Spinal cord (tissue), 10 donors: ENCODE measurements at places on chromosomes 5 and 9. TPM values are rescaled to one million over a fixed set of nuclear protein-coding genes. Genes with fewer than 3 reads are reported as not detected.

Gene C5orf52
- not detected for total RNA-seq

DNA sequence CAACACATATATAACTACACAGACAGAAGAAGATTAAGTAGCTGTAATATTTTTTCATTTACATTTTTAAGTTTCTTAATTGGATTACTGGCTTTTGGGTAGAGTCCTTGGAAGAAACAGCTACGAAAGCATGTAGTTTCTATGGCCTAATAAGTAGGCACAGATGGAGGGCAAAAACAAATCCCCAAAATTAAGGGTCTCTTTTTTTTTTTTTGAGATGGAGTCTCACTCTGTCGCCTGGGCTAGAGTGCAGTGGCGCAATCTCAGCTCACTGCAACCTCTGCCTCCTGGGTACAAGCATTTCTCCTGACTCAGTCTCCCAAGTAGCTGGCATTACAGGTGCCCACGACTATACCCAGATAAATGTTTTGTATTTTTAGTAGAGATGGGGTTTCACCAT, 27.1 kb upstream of the MTMR12 start:
- DNase-seq: no peak

DNA sequence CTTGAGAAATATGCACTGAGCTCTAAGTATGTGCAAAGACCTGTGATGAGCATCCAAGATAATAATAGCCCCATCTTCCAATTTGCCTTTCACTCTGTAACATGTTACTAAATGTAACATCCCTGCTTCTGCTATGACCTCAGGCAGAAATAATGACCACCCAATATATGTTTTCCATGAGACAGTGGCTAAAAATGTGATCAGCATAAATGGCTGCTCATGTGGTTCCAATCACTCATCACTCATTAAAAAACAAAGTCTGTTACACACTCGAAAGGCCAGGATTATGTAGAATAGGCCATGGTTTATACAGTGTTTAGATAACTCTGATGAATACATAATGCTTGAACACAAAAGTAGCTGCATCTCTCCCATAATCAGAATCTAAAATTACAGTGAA, 71.4 kb upstream of the MOCS2 start:
- DNase-seq: no peak

Gene POLR3G
- 3.0 TPM for total RNA-seq

Gene SPATA31D4
- total RNA-seq: not detected

GRCh38 chr9:35286381-35286780, 124.6 kb downstream of the UNC13B start:
- no peak for DNase-seq

Gene ECM2
- 63.9 TPM for total RNA-seq

Gene TEX10
- total RNA-seq: 25.2 TPM

- no peak for DNase-seq
Measured at GRCh38 chr5:43634621-43635020, 31.6 kb downstream of the NNT start.

DNA sequence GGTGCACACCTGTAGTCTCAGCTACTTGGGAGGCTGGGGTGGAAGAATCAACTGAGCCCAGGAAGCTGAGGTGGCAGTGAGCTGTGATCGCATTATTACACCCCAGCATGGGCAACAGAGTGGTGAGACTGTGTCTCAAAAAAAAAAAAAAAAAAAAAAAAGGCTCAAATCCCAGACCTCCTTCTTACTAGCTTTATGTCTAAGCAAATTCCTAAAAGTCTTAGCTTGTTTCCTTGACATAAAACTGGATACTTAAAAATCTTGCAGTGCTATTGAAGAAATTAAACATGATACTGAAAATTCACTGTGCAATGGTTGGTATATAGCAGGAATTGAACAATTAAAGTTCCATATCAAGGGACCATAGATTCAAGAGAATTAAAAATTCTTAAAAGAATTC, 45.0 kb downstream of the PCDHGC5 start:
- no peak for DNase-seq

GRCh38 chr5:181191526-181192336, 13.3 kb downstream of the TRIM7 start:
- DNase-seq: peak; percentile 88

Gene GMCL2
- not detected for total RNA-seq

- no peak for DNase-seq
Measured at GRCh38 chr9:78291240-78291925, 5.5 kb upstream of the PSAT1 start.

DNA sequence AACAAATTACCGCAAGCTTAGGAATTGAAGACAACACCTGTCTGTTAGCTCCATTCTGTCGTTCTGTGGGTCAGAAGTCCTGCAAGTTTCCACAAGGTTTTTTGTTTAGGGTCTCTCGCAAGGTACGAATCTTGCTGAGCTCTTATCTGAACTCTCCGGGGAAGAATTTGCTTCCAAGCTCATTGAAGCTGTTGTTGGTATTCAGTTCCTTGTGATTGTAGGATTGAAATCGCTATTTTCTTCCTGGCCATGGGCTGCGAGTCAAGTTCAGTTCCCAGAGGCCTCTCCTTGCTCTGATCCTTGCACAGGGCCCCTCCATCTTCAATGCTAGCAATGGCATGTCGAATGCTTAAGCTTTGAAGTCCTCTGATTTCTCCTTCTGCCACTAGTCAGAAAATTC, 53.5 kb upstream of the CNTLN start:
- no peak for DNase-seq

Gene ACOT12
- 3.8 TPM for total RNA-seq

DNA sequence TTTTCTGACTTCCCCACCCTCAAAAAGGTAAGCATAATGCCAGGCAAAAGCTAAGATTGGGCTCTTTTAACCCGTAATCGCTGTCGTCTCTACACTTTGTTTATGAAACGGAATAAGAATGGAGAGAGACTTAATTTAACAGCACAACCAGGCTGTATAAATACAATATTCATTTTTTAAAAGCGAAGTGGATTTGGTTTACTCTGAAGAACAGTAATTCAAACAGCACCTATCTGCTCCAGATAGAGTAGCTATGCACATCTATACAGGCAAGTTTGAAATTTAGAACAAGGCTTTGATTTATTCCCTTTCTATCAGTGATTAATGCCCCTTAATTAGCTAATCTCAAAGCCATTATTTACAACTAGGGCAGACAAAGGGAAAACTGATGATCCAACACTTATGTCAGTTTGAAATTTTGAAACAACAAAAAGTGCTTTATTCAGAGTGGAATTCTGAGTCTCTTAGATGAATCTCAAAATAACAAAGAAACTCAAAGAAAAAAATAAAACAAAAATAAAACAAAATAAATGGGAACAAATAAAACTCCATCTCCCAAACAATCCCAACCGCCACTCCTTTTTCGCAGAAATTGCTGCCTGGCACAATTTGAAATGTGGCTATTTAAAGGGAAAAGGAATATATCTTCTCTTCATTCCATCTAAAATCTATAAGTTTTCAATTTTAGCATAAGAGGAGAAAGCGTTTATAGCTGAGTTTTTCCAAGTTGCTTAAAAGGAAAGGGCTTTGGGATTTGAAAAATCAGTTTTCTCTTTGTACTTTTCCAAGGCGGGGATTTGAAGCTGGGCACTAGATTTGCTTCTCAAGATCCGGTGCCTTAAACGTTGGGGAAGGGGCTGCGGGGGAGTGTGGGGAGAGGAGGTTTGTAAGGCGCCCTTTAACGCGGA, 298.6 kb downstream of the PARP8 start:
- DNase-seq: peak; percentile 52

Gene NFIL3
- 12.0 TPM for total RNA-seq

DNA sequence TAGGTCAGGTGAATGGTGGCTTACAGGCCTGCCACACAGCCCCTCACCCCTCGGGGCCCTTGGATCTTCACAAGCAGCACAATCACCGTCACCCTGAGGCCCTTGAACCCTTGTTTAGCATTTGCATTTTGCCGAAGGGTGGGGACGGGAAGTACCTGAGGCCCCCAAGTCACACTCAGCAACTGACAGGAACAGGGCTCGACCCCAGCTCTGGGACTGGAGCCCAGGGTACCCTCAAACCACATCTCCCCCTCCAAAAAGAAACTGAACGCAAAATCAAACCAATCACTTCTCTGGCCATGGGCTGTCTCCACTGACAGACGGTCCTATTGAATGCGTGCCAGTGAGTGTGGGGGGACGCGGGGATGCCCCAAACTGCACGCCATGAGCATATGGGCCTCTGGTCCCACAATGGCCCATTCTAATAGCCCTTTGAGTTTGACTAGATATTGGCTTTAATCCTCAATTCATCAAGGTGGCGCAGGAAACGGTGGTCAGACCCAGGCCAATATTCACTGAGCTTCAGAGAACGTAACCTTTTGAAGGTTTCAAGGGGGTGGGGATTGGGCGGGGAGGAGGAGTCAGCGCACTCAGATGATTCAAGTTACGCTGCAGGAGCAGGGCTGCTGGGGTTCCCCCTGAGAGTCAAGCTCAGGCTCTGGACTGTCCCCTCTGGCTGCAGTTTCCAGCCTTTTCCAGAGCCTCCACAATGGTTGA, 176.0 kb downstream of the DAB2IP start:
- no peak for DNase-seq

DNA sequence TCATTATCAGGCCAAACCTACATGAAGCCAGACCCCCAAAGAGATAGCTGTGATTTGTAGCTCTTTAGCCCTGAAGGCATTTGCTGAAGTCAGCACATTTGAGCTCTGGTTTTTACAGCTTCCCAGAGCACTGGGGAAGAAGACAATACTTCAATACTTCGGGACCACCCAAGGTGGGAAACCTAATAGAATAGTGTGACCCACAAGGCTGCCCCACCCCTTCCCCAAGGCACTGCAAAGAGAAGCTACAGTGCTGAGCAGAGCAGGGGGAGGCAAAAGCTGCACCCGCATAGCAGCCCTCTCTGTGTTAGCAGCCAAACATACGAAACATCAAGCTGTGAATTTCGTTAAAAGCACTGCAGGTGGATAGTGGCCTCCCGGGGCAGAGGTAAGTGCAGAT, 87.3 kb downstream of the HSD17B3 start:
- no peak for DNase-seq

Gene PPP1R26
- total RNA-seq: 16.1 TPM

- no peak for DNase-seq
Measured at GRCh38 chr5:73540192-73540591, 25.2 kb downstream of the ANKRA2 start.

Gene LECT2
- total RNA-seq: not detected

- no peak for DNase-seq
Measured at GRCh38 chr5:180241600-180241999, 32.6 kb upstream of the RASGEF1C start.

DNA sequence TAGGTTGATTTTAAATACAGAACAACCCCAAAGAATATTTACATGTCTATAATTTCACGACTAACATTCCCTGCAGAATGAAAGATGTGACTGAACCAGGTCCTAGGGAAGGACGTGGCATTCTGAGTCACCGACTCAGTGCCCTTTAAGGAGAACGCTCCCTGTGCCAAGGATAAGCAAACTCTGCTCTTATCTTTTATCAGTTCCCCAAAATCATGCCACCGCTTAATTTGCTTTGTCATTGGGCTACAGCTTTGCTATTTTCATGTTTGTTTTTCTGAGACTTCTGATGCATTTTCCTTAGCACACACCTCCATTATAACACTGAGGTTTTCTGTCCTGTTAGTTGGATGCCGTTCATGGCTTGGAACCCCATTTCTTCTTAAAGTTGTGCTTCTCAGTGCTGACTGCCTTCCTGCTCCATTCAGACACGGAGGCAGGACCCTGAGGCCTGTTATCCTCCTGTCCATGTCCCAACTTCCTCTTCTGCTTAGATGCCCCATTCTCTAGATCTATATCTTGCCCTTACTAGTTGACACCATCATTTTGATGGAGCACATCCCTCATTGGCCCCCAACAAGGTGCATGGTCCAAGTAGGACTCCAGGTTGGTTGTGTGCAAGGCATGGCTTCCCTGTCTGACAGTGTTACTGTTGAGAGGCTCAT, 11.2 kb upstream of the SEMA4D start:
- DNase-seq: no peak

Gene KIF4B
- total RNA-seq: 0.20 TPM

Gene WDR31
- total RNA-seq: 4.8 TPM

- DNase-seq: no peak
Measured at GRCh38 chr5:127435821-127436220, 81.6 kb upstream of the PRRC1 start.

Gene BRD3
- 16.0 TPM for total RNA-seq

DNA sequence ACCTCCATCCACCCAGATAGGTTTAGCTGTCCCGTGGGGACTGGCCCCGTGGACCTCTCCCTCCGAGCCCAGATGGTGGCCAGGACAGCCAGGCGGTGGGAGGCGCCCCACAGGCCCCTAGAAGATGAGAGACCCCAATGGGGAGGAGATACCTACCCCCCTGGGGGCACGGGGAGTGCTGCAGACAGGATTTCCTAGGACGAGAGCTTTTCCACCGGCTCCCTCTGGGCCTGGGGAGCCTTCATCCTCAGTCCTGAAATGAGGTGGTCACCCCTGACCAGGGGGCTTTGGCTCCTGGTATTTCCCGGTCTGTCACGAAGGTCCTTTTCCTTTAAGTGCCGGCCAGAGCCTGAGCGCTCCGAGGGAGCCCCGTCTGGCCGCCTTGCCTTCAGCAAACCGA, 46.8 kb downstream of the MRPL36 start:
- DNase-seq: no peak

DNA sequence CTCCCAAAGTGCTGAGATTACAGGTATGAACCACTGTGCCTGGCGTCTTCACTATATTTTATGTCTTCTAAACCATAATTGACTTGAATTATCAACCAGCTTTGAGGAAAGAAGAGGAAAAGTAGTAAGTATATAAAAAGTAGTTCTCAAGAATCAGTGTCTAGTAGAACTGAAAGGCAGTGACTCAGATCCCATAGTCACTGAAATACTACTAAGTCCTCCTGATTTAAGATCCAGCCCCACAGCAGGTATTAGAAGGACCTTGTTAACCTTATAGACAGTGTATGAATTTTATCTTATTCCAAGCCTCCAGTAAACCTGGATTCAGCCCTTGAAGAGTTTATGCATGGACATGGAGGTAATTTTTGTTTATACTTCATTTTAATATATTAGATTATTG, 31.5 kb downstream of the LNPEP start:
- no peak for DNase-seq

GRCh38 chr5:56995596-56995995, 43.7 kb upstream of the MIER3 start:
- no peak for DNase-seq

- no peak for DNase-seq
Measured at GRCh38 chr5:14946815-14947620, 75.4 kb upstream of the ANKH start.

Gene RNF145
- 75.7 TPM for total RNA-seq

- peak; percentile 36 for DNase-seq
Measured at GRCh38 chr5:115180165-115180709, 10.5 kb upstream of the TRIM36 start.

Gene ENTPD2
- 5.7 TPM for total RNA-seq

GRCh38 chr5:1345876-1346626, 1.2 kb upstream of the CLPTM1L start:
- DNase-seq: no peak

Gene PPP1R2B
- total RNA-seq: 0.20 TPM

- no peak for DNase-seq
Measured at GRCh38 chr9:98673681-98674080, 35.1 kb downstream of the GABBR2 start.

GRCh38 chr9:89926691-89927220, 321.9 kb downstream of the GADD45G start:
- DNase-seq: no peak
